Vagina (tissue), 2 donors: ENCODE measurements at places on chromosomes 2 and 18.

DNA sequence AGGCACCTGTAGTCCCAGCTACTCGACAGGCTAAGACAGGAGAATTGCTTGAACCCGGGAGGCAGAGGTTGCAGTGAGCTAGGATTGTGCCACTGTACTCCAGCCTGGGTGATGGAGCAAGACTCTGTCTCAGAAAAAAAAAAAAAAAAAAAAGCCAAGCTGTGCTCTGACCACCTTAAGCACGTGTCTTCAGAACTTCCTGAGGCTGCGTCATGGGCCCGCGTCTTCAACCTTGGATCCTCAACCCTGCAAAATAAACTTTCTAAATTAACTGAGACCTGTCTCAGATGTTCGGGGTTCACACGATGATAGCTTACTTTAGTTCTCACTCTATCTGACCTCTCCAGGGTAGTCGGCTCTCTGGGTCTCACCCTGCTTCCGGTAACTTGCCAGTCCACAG lies 65.8 kb upstream of the CABLES1 start:
- DNase-seq = no peak

DNA sequence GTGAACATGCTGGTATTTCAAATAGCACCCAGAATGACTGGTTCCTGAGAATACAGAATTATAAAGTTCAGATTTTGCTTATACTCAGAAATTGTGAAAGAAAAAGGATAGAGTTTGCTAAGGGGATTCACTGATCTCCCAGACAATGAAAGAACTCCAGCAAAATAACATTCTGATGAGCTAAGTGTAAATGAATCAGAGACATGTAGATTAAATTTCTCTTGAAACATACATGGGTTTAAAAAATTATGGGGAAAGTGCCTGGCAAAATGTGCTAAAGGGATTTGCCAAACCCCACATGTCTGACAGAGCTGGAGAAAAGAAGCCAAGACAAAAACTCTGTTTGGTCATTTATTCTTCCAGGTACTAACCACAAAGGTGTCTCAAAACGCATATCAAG lies 116.3 kb downstream of the FTCDNL1 start:
- DNase-seq = no peak

DNA sequence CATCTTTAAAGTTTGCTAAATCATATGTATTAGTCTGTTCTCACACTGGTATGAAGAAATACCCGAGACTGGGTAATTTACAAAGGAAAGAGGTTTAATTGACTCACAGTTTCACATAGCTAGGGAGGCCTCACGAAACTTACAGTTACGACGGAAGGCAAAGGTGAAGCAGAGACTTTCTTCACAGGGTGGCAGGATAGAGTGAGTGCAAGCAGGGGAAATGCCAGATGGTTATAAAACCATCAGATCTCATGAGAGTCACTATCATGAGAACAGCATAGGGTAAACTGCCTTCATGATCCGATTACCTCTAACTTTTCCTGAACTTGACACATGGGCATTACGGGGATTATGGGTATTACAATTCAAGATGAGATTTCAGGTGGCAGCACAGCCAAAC lies 1075.2 kb upstream of the NRXN1 start:
- DNase-seq = no peak

DNA sequence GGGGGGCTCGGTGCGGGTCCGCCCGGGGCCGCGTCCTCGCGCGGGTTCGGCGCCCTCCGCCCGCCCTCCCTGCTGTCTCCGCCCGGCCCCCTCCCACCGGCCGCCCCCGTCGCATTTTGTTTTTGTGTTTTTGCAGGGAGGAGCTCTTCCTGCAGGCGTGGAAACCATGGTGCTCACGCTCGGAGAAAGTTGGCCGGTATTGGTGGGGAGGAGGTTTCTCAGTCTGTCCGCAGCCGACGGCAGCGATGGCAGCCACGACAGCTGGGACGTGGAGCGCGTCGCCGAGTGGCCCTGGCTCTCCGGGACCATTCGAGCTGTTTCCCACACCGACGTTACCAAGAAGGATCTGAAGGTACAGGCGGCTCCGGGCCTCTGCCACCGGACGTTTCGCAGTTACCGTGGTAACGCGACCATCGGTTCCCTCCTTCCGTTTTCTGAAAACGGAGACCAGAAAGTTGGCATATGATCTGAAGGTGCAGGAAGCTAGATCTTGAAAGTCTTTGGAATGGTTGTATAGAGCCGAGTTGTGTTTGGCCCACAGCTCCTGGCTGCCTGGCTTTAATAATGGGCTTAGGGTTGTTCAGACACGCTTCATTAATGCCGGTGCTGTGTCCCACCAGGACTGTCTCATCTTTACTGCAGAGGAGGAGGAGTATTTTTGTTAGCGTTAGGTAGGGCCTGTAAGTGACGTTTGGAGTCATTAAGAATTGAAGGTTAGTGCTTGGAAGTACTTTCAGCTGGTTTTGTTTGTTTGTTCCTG lies 891 bp downstream of the KDM3A start:
- no peak for DNase-seq

- no peak for DNase-seq
These were observed 183.5 kb upstream of the FAM98A start for GRCh38 chr2:33782395-33783230.

DNA sequence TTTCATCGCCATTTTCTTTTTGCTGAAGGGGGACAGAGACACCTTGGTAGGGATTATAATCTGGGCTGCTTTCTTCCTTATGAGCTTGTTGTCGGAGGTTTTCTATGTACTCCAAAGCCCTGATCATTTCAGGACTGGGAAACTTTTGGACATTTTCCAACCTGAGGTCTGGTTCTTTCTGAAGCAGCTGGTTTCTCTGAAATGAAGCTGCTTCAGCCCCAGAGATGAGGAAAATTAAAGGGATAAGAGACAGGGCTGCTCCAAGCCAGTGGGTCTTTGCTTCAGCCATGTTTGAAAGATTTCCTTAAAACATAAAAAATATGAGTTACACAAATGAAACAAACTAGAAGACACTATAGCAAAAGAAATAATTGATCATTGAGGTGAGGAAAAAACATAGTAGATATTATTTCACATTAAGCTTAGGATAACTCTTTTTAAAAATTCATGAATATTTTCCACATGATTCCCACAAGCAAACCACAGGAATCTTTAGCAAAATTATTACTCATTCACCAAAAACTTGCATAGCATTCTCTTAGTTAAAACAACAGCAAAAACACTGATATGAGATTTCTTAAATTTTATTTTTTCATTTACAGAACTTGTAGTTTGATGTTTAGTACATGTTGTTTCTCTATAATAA lies 3.0 kb downstream of the SCG2 start:
- no peak for DNase-seq

DNA sequence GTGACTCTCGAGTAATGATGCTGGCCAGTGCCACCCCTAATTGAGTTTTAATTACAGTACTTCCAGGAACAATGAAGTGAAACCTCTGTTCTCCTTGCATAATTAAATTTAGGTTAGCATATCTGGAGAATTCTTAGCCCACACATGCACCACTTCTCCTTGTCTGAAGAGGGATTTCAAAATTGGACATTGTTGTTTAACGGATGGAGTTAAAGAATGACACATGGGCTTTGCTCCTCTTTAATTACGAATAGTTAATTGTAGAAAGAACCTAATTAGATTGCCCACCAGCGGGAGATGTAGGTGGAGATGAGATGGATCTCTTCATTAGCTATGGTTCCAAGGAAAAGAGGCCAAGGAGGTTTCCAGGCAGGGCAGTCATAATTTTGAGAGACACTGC lies 33.1 kb upstream of the EN1 start:
- DNase-seq = no peak

- no peak for DNase-seq
These were observed 2.8 kb upstream of the RAB31 start for GRCh38 chr18:9705183-9705829.

DNA sequence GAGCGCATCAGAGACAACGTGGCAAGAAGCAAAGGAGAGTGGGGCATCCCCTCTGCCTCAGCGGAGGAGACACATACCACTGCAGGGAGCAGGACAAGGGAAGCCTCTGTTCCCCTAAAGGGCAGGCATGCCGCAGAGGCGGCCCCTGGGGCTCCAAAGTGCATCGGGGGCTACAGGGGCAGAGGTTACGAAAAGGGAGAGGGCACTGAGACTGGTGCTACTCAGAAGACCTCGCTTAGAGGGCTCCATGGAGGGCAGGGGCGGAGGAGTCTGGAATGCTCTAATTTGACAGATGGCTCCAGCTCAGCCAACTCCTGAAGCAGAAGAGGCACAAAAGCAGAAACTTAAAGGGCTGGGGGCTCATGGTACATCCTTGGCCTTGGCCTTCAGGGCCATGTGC lies 39.8 kb downstream of the FAM178B start:
- DNase-seq = no peak

- peak; percentile 74 for DNase-seq
These were observed 21.3 kb upstream of the ALLC start for GRCh38 chr2:3636586-3637310.

- no peak for DNase-seq
These were observed 518.6 kb upstream of the MYT1L start for GRCh38 chr2:2849464-2850217.

DNA sequence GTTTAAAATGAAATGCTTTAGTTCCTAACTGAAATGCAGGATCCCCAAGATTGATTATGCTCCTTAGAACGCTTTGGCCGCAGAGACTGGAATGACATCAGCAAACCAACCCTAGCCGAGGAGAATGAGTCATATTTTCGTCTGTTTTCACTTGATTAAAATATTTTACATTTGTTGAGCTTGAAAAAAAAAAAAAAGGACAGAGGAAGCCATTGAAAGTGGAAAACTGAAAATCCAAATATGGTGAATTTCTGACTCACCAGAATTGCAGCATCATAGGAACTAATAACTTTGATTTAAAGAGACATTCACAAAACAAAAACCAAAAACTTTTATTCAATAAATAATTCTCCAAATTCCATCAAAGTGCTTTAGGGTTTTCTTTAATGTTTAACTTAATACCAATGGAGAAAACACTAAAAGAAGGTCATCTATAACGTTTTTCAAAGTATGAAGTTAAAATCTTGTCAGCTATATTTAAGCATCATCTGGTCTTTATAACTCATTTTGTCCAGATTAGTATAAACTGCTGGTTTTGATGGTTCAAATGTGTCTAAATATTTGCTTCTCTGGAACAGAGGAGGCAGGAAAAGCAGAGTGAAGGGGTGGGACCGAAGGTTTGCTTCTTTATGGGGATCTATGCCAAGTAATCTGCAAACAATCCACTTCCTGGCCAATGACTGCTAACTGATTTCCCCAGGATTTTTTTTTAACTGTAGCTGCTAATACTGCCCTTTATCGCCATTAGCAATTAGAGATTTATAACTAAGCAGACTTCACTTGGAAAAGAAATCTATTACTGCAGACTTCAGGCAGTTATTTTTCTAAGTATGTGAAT lies 30.9 kb upstream of the COL5A2 start:
- DNase-seq = no peak

- DNase-seq = no peak
These were observed 88.8 kb upstream of the NYAP2 start for GRCh38 chr2:225310745-225311144.

DNA sequence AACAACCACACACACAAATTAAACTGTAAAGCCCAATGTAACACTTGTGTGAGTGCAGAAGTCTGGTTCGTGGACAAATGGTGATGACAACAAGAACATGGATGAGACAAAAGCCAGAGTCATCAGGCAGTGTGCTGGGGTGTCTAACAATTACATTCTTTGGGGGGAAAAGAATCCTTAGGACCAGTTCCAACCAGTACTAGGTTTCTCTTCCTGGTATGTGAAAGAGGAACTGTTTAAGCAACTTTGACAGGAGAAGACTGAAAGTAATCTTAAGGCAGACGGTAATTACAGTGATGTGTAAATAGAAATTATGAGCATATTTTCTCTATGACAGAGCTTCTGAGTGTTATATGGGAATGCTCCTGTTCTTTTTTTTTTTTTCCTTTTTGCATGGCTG lies 133.4 kb downstream of the AFF3 start:
- DNase-seq = no peak

GRCh38 chr2:229206548-229206947 lies 64.5 kb downstream of the PID1 start:
- no peak for DNase-seq

GRCh38 chr18:35335866-35336265 lies 8.4 kb downstream of the ZNF24 start:
- DNase-seq = no peak

DNA sequence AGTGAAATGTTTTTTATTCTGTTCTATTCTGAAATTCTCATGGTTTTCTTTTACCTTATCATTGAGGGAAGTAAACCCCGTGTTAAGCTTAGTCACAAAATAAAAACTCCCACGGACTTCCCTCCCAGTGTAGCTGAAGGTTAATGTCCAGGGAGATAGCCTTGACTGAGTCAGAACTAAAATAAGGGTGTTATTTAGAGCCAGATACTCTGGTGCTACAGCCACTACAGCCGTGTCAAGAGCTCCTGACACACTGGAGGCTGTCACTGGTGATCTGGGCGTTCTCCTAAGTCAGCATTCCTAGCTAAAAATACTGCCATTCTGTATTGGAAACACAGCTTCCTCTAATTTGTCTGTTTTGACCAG lies 82.0 kb upstream of the RANBP2 start:
- DNase-seq = no peak

DNA sequence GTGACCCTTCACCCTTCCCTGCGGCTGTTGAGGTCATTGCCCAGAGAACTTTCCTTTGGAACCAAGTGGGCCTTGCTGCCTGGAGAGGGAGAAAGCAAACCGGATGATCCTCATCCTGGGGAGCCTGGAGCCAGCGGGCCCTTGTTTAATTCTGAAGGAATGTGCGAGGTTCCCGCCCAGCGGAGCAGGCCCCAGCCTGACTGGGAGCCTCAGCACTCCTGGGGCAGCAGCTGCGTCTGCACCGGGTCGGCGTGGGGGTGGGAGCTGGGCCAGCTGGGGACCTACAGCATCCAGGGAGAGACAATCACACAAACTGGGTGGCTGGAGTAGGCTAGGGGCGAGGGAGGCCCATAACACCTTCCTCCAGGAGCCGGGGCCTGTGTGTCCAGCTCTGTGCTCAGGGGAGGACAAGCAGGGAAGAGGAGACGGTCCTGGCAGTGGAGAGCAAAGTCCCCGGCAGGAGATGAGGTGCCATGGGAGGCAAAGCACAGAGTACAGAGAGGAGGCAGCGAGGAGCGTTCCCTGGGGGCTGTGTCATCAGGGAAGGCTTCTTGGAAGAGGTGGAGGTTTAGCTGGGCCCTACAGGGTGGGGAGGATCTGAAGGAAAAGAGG lies 61.9 kb upstream of the HAAO start:
- no peak for DNase-seq

GRCh38 chr2:54673501-54673998 lies 49.9 kb upstream of the EML6 start:
- DNase-seq = no peak

GRCh38 chr2:13537771-13538349 lies 821.1 kb downstream of the TRIB2 start:
- no peak for DNase-seq

DNA sequence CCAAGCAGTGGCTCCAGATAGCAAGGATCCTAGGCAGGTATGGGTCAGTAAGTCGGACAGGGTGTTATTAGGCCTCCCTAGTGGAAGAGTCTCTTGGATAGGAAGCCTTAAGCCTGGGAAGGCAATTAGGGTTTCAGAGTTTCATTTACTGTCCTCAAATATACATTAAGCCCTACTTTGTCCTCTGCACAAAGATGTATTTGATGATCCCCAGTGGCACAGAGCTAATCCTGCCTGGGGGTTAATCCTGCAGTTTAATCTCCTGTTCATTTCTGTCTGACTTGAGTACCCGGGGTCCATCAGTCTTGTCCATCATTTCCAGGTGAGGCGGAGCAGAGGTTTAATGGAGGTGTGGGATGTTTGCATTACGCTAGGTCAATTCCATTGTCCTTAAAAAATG lies 62.0 kb downstream of the MTCL1 start:
- DNase-seq = no peak

- DNase-seq = no peak
These were observed 8.0 kb downstream of the SIX3 start for GRCh38 chr2:44949329-44950151.

- no peak for DNase-seq
These were observed 1.4 kb downstream of the GPBAR1 start for GRCh38 chr2:218262237-218262600.
